ENCODE measurements at places on chromosomes 13 and 19. TPM values are rescaled to one million over a fixed set of nuclear protein-coding genes. Genes with fewer than 3 reads are reported as not detected.

- DNase-seq = no peak
- no peaks in the 10 kb centered on the region for H3K27me3 ChIP-seq
- no peaks in the 10 kb centered on the region for H3K36me3 ChIP-seq
- H3K4me3 ChIP-seq = peak overlapping the region; percentile 91
- H3K4me1 ChIP-seq = peaks cover 51% of the 10 kb centered on the region
- H3K27ac ChIP-seq = no peak overlapping the region
Measured at GRCh38 chr13:29845440-29846056, 4.9 kb downstream of the UBL3 start.

Gene LILRA1
- total RNA-seq = not detected

- DNase-seq = no peak
- no peaks in the 10 kb centered on the region for H3K27me3 ChIP-seq
Measured at GRCh38 chr19:10074153-10074552, 12.0 kb upstream of the SHFL start.

DNA sequence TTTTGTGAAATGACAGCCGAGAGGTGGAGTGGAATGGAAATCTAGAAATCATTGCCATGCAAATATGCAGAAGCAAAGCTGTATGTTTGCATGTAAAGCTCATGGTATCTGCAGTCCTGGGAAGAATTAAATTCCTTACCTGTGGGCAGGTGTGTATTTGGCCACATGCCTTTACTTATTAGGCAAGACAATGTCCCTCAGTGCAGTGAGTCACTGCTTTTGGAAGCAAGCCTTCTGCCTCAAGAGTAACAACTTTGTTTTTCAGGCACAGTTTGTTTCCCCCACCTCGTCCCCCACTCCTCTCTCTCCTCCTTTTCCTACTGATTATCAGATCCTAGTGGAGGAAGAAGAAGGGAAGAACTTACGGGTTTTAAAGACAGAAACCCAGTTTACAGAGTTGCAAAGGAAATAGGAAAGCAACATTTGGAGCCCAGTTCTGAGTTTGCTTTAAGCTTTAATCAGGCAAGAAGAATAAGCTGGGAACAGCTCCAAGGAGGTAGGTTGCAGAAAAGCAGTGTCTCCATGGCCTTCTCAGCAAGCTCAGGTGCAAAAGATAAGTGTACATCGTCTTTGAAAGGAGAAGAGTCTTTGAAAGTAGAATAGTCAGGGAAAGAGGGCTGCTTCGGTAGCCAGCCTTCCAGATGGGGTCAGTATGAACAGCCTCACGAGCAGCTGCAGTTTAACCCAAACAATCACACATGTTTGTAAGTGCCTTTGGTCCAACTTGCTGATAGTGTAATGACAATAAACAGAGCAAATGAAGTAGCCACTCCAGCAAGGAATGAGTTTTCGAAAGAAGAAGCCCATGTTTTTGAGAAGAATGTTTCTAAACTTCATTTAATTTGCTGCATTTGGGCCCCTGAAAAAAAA is 190.1 kb downstream of the KLF5 start:
- no peaks in the 10 kb centered on the region for H3K36me3 ChIP-seq
- DNase-seq = no peak
- no peak overlapping the region for H3K4me3 ChIP-seq
- peak overlapping the region; percentile 68 for H3K27ac ChIP-seq
- H3K4me1 ChIP-seq = peaks cover 11% of the 10 kb centered on the region
- no peaks in the 10 kb centered on the region for H3K27me3 ChIP-seq

DNA sequence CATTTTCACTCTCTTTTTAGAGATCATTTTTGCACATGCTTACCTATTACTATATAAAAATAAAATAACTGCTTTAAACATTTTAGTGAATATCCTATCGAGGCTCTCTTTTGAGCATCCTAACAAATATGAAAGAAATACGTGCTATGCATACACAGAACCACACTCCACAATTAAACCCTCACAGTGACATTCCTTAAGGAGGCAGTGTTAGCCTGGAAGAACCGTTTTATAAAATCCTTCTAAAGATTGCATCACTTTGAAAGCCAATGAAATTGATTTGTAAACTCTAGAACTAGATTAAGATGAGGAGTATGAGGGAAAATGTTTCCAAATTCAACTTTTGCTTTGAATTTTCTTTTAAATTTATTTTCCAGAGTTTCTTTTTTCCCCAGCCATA is 11.1 kb upstream of the ENOX1 start:
- DNase-seq = no peak
- no peak overlapping the region for H3K4me3 ChIP-seq
- H3K27me3 ChIP-seq = no peaks in the 10 kb centered on the region

Gene GRK1
- total RNA-seq = not detected

Gene TMEM147
- total RNA-seq = 29.5 TPM

Gene ZSCAN4
- total RNA-seq = not detected

Gene ZNF426
- 29.9 TPM for total RNA-seq

GRCh38 chr19:2329149-2329478 is 630 bp downstream of the SPPL2B start:
- no peaks in the 10 kb centered on the region for H3K27me3 ChIP-seq
- peak overlapping the region; percentile 76 for H3K4me3 ChIP-seq
- DNase-seq = no peak
- H3K36me3 ChIP-seq = no peaks in the 10 kb centered on the region
- H3K27ac ChIP-seq = peak overlapping the region; percentile 88

Gene C19orf44
- total RNA-seq = 0.20 TPM

Gene SERP2
- total RNA-seq = not detected

Gene RCBTB2
- 8.1 TPM for total RNA-seq

Gene VAV1
- 3.8 TPM for total RNA-seq

DNA sequence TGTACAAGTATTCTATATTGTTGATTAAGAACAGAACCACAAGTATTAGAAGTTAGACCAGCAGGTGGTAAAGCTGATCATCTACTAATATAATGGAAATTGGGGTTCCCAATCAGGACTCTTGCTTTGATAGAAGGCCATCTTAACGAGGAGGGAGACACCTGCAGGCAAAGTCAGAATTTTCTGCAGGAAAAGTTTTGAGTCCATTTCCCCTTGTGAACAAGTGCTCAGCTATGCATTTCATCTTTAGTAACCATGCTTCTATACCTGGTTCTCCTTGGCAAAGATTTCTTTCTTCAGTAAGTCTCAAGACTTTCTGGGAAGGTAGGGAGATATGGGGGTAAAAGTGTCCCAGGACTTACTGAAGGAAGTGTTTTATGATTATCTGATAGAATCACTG is 36.1 kb upstream of the USPL1 start:
- no peak overlapping the region for H3K27ac ChIP-seq
- H3K4me3 ChIP-seq = no peak overlapping the region
- no peaks in the 10 kb centered on the region for H3K36me3 ChIP-seq
- no peak for DNase-seq

- no peak overlapping the region for H3K27ac ChIP-seq
- H3K36me3 ChIP-seq = no peaks in the 10 kb centered on the region
- DNase-seq = no peak
Measured at GRCh38 chr13:95195146-95195545, 106.1 kb downstream of the ABCC4 start.

GRCh38 chr13:47908197-47908902 is 92.7 kb downstream of the SUCLA2 start:
- no peak overlapping the region for H3K27ac ChIP-seq
- H3K36me3 ChIP-seq = no peaks in the 10 kb centered on the region
- no peak for DNase-seq
- H3K4me3 ChIP-seq = no peak overlapping the region

Gene ZNF763
- total RNA-seq = 15.1 TPM

GRCh38 chr19:33199441-33200265 is 5.5 kb downstream of the LRP3 start:
- no peak for DNase-seq
- no peak overlapping the region for H3K27ac ChIP-seq
- H3K4me1 ChIP-seq = peaks cover 13% of the 10 kb centered on the region
- H3K27me3 ChIP-seq = no peaks in the 10 kb centered on the region
- no peak overlapping the region for H3K4me3 ChIP-seq
- no peaks in the 10 kb centered on the region for H3K36me3 ChIP-seq

- H3K4me3 ChIP-seq = no peak overlapping the region
- no peaks in the 10 kb centered on the region for H3K4me1 ChIP-seq
- no peaks in the 10 kb centered on the region for H3K36me3 ChIP-seq
- no peaks in the 10 kb centered on the region for H3K27me3 ChIP-seq
- no peak for DNase-seq
Measured at GRCh38 chr13:84927442-84928169, 871.6 kb downstream of the SLITRK6 start.

Gene IGFL2
- total RNA-seq = not detected

Gene ZNF616
- 7.5 TPM for total RNA-seq

- H3K36me3 ChIP-seq = no peaks in the 10 kb centered on the region
- H3K4me1 ChIP-seq = peaks cover 2% of the 10 kb centered on the region
- no peak for DNase-seq
- H3K27me3 ChIP-seq = no peaks in the 10 kb centered on the region
Measured at GRCh38 chr13:99652901-99653300, 151.6 kb downstream of the TM9SF2 start.

DNA sequence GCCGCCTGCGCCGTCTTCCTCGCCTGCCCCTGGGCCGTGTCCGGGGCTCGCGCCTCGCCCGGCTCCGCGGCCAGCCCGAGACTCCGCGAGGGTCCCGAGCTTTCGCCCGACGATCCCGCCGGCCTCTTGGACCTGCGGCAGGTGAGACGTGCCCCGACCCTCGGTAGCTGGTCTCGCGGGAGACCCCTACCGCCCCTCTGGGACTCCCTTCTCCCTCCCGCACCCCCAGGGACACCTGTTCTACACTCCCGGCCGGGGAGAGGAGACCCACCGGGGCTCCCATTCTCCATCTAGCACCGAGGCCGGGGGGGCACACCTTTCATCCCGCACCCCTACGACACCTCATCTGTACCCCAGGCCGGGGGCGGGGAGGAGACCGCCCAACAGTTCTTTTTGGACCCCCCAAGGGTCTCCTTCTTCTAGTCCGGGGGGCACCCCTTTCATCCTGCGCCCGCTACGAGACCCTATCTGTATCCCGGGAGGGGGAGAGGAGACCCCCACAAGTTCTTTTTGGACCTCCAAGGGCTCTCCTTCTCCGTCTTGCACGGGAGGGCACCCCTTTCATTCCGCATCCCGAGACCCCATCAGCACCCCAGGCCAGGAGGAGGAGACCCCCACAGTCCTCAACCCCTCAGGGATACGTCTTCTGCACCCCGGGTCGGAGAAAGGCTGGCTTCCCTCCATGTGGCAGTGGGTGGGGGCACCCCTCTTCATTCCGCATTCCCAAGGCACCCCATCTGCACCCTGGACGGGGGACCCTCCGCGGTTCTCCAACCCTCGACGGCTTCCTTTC is 533 bp downstream of the TNFSF9 start:
- peaks cover 21% of the 10 kb centered on the region for H3K27me3 ChIP-seq
- DNase-seq = no peak
- no peaks in the 10 kb centered on the region for H3K36me3 ChIP-seq
- peaks cover 30% of the 10 kb centered on the region for H3K4me1 ChIP-seq
- peak overlapping the region; percentile 72 for H3K27ac ChIP-seq

GRCh38 chr13:99366075-99366987 is 59.1 kb upstream of the GPR183 start:
- no peaks in the 10 kb centered on the region for H3K36me3 ChIP-seq
- H3K27me3 ChIP-seq = no peaks in the 10 kb centered on the region
- no peak overlapping the region for H3K27ac ChIP-seq
- H3K4me3 ChIP-seq = no peak overlapping the region

DNA sequence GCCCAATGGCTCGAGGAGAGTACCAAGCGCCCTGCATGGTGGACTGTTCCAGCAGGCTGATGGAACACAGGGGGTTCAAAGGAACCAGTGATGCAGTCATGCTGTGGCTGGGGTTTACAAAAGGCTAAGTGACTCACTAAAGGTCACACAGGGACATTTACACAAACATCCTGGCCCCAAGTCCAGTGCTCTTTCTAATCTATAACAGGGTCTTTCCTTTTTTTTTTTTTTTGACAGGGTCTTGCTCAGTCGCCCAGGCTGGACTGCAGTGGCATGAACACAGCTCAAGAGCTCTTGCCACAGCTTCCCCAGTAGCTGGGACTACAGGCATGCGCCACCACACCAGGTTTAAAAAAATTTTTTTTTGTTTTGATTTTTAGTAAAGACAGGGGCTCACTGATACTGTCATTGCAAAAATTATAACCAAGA is 2.8 kb upstream of the SLC25A15 start:
- H3K36me3 ChIP-seq = no peaks in the 10 kb centered on the region
- H3K4me1 ChIP-seq = peaks cover 13% of the 10 kb centered on the region

Gene ZNF112
- 0.37 TPM for total RNA-seq

- peak; percentile 37 for DNase-seq
- H3K36me3 ChIP-seq = no peaks in the 10 kb centered on the region
- H3K27me3 ChIP-seq = no peaks in the 10 kb centered on the region
Measured at GRCh38 chr19:18736415-18737336, 53.2 kb downstream of the CRTC1 start.

DNA sequence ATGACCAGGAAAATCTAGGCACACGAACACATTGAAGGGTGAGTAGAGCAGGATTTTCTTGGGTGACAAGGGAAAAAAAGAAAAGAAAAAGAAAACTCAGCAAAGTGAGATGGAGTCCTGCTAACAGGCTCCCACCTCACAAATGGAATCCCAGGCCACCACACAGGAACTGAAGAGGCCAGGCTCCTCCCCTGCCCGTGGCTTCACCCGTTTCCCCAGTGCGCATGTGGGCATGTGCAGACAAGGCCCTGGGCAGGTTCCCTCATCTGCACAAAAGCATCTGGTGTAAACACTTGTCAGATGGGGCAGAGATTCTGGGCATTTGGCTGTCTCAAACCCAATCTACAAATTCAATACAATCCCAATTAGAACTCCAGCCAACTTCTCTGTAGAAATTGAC is 24.5 kb downstream of the CFAP97D2 start:
- H3K36me3 ChIP-seq = no peaks in the 10 kb centered on the region
- DNase-seq = no peak
- no peaks in the 10 kb centered on the region for H3K4me1 ChIP-seq

DNA sequence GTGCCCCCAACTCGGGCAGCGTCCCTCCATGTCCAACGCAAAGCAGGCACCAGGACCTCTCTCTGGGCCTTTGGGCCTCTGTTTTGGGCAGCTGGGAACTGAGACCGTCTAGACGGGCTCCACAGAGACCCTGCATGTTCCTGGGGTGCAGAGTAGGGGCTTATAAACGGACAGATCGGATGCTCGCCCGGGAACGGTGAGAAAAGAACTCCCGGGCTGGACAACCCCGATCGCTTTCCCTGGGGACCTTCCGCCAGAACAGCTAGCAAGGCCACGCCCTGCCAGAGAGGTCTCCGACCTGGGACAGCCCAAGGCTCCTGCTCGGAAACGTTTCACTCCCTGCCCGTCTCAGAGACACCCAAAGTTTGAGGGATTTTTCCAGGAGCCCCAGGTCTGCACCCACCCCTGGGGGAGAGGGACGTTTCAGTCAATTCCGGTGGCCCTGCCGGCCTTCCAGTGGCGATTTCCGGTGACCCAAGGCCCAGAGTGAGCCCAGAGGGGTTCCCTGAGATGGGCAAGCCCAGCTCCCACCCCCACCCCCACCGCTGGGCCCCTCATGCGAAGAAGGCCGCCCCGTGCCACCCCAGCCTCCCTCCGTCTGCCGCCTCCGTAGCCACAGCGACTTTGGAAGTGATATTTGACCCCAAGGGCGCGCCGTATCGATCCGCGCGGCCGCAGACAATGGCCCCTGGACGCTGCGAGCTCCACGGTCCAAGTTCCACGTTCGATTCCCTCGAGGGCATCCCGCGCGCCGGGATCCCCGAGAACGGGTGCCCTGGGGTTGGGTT is 1.7 kb downstream of the NR2F6 start:
- DNase-seq = peak; percentile 70
- no peaks in the 10 kb centered on the region for H3K36me3 ChIP-seq
- H3K4me3 ChIP-seq = peak overlapping the region; percentile 63

Gene UBE2L5
- total RNA-seq = not detected

GRCh38 chr19:42143341-42144234 is 11.3 kb upstream of the POU2F2 start:
- H3K36me3 ChIP-seq = no peaks in the 10 kb centered on the region
- H3K27me3 ChIP-seq = peaks cover 26% of the 10 kb centered on the region
- no peak for DNase-seq
- no peaks in the 10 kb centered on the region for H3K4me1 ChIP-seq
- no peak overlapping the region for H3K27ac ChIP-seq

Gene MRPL34
- total RNA-seq = 280 TPM

Data from transverse colon (tissue), 4 donors.